ENCODE measurements at places on chromosomes 13 and 19.

DNA sequence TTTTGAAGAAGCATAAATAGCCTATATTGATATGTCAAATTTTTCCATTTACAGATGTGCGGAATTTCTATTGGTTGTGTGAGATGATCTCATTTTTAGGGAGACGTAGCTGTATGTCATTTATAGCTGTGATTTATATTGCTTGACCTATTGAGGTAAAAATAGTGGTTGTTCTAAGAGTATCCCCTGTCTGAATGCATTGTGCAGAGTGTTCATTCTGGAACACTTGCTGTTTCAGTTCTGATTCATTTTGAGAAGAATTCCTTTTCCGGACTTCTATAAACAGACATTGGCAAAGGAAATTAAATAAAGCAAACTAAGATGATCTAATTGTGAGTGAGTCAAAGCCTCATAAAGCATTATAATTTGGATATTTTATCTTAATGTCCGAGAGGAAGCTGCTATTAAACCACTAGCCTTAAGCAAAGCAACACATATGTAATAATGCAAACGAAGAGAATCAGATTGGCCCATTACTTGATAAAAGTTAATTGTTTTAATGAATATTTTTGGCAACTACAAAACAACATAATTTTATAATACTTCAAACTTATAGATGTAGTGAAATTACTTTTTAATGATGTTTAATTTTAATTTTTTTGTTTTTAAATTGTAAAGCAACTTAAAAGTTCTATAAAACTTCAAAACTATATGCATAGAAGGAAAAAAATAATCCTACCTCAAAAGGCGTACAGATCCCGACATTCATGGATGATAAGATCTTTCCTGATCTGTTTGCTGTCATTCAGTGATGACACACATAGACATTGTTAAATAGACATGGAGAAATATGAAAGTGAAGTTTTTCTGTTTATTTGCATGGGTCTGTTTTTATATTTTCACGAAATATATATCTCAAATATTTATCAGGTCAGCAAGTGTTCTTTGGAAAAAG is 942.6 kb upstream of the SLC10A2 start:
- DNase-seq, result no peak

- no peak for DNase-seq
Observed at GRCh38 chr13:95317039-95317989, 16.1 kb upstream of the ABCC4 start.

DNA sequence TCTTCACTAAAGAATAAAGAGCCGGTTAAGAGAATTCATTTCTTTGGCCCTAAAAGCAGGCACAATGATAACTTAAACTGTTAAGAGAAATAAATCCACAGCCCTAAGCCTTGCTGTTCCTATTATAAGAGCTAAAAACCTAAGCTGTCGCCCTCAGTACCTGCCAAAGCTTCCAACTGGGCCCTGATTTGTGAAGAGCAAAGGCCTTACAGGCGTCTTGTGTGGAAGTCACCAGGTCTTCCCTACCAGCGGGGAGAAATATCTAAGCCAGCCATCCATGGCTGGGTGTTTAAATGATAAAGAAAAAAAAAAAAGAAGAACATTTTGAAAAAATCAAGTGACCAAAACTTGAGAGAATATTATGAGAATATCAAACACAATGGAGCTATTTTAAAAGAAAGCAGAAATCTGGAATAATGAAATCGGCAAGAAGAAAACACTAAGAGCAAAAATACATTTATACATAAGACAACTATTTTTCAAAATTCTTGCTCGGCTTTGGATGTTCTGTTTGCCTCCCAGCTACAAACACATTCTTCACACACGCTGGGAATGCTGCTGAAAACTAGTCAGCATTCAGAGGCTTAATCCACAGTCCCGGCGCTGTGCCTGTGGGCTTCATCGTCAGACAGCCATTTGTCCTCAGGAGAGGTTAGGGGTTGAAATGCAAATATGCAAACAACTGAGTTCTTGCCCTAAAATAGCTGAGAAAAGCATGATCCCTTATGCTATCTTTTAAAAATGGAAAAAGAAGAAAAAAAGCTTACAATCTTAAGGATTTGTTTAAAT is 89.8 kb upstream of the LSM14A start:
- no peak for DNase-seq

DNA sequence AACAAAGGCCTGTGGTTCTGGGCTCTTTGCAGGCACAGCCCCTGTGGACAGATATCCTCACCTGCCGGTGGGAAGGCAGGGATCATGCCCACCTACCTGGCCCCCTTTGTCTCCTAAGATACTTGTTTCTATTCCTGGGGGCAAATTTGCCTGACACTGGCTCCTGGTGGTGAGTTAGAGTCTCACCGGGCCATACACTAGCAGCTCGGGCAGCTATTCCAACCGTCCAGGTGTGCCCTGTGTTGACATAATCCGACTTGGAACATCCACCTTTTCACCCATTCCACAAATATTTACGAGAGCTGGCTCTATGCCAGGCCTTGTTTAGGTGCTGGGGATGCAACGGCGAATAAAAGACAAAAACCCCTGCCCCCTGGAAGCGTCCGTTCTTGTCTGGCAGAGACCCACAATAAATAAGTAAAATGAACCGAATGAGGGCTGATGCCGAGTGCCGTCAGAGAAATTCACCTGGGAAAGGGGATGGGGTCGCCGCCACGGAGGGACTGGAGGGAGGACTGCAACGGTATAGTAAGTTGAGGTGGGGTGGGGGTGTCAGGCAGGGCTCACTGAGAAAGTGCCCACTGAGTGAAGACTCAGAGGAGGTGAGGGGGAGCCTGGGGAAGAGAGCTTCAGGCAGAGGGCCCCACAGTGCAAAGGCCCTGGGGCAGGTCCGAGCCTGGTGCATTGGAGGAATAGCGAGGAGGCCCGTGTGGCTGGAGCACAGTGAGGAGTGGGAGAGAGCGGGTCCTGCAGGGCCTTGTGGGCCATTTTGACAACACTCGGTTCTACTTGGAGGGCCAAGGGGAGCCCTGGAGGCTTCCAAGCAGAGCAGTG is 43.2 kb upstream of the RANBP3 start:
- no peak for DNase-seq

- DNase-seq, result no peak
Observed at GRCh38 chr13:50529154-50529882, 314.2 kb downstream of the DLEU7 start.

- peak; percentile 1 for DNase-seq
Observed at GRCh38 chr19:42596391-42597072, 1.8 kb upstream of the CEACAM8 start.

GRCh38 chr13:23579072-23579895 is 9.1 kb downstream of the TNFRSF19 start:
- DNase-seq, result peak; percentile 65

DNA sequence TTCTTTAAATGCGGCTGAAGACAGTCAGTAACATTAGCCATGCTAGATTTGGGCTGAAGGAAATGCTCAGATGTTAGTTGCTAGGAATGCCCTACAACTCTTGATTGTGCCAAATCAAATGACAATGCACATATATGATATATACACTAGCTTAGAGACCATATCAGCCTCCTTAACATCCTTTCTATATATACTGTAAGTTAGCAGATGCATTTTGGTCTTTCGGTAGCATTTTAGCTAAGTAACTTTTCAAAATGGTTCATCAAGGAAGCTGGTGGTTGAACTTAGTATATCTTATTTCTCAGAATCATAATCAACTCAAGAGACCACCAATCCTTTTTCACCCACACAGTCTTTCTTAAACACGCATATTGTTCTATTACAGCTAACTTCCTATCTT is 14.1 kb upstream of the ENOX1 start:
- no peak for DNase-seq
